ENCODE measurements at places on chromosomes 7 and 10. TPM values are rescaled to one million over a fixed set of nuclear protein-coding genes. Genes with fewer than 3 reads are reported as not detected.

Gene PTPRN2
- 4.0 TPM for total RNA-seq

Gene NAT16
- total RNA-seq = not detected

Gene GALNT17
- total RNA-seq = 8.9 TPM

Gene HOXA3
- 8.8 TPM for total RNA-seq

Gene KLHDC10
- total RNA-seq = 33.3 TPM

- H3K27ac ChIP-seq = no peak overlapping the region
- H3K36me3 ChIP-seq = no peaks in the 10 kb centered on the region
- no peak overlapping the region for H3K4me3 ChIP-seq
- H3K4me1 ChIP-seq = no peaks in the 10 kb centered on the region
- H3K27me3 ChIP-seq = no peaks in the 10 kb centered on the region
- no peak for DNase-seq
These were observed 196.1 kb downstream of the NSUN6 start for GRCh38 chr10:18455086-18455884.

DNA sequence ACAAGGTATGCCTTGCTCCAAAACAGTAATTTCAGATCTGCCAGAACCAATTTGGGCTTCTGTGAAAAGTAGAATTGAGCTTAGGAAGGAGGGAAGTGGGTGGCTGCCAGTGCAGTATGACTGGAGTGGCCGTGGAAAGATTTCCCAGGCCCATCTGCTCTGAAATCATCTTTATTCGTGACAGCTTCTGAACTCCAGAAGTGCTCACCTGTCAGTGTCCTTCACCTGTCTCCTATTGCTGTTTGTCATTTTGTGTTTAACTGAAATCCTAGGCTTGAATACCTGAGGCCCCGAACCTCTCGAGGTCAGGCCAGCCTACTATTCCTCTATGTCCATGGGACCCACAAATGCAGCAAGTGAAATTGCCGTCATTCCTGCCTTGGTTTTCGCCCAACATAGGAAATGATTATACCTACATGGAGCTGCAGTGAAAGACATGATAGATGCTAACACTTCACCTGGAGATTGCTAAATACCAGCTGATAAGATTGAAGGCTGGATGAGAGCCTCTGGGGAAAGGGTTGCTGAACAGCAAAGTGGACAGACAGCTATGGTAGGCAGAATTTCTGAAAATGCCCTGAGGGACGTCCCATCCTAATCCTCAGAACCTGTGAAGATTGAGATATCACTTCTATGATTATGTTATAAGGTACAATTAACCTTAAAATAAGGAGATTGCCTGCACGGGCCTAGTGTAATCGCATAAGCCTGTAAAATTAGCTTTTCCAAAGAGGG lies 82.1 kb downstream of the C1GALT1 start:
- H3K4me1 ChIP-seq = no peaks in the 10 kb centered on the region
- H3K27ac ChIP-seq = no peak overlapping the region
- no peaks in the 10 kb centered on the region for H3K36me3 ChIP-seq
- DNase-seq = no peak
- H3K27me3 ChIP-seq = no peaks in the 10 kb centered on the region

DNA sequence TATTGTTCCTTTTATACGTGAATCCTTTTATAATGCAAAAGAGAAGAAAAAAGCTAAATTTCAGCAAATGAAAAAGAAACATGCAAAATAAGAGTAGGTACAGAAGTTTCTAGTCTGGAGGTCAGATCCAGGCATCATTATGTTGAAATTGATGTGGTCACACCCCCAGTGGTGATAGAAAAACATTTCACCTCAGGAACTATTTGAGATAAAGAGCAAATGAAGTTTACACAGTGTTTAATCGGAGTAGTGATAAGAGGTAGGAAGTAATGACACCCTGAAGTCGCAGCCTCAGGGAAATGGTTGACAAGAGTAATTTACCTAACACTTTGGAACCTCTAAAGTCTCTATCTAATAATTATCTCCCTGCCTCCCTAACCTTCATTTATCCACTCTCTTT lies 536.0 kb upstream of the STEAP1 start:
- no peak overlapping the region for H3K27ac ChIP-seq
- no peak overlapping the region for H3K4me3 ChIP-seq
- no peak for DNase-seq
- H3K27me3 ChIP-seq = no peaks in the 10 kb centered on the region
- H3K36me3 ChIP-seq = no peaks in the 10 kb centered on the region

GRCh38 chr10:62388328-62388727 lies 14.2 kb downstream of the ZNF365 start:
- no peaks in the 10 kb centered on the region for H3K27me3 ChIP-seq
- H3K36me3 ChIP-seq = no peaks in the 10 kb centered on the region
- DNase-seq = no peak
- H3K4me3 ChIP-seq = no peak overlapping the region
- H3K27ac ChIP-seq = no peak overlapping the region
- no peaks in the 10 kb centered on the region for H3K4me1 ChIP-seq

- no peak for DNase-seq
- H3K27me3 ChIP-seq = no peaks in the 10 kb centered on the region
- no peaks in the 10 kb centered on the region for H3K4me1 ChIP-seq
These were observed 417.1 kb upstream of the KLF6 start for GRCh38 chr10:4201866-4202825.

GRCh38 chr7:134698481-134698880 lies 51.8 kb downstream of the BPGM start:
- H3K4me3 ChIP-seq = no peak overlapping the region
- H3K27ac ChIP-seq = no peak overlapping the region
- no peaks in the 10 kb centered on the region for H3K4me1 ChIP-seq

DNA sequence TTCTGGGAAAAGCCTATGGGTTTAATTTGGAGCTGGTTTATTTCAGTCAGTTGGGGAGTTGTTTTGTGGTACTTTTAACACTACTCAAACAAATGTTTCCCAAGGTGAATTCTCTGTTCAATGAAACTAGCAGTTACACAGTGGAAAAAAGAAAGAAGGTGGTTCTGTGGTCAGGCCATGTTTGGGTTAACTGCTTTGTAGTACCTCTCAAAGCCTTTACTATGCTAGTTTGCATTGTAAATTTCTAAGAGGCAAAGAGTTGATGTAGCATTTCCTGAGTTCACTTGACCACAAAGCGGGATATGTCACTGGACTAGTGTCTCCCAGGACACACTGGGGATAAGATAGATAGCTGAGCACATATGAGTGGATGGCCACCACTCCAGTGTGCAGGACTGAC lies 145.4 kb downstream of the KIF20B start:
- H3K27ac ChIP-seq = no peak overlapping the region
- no peak for DNase-seq
- H3K36me3 ChIP-seq = no peaks in the 10 kb centered on the region

DNA sequence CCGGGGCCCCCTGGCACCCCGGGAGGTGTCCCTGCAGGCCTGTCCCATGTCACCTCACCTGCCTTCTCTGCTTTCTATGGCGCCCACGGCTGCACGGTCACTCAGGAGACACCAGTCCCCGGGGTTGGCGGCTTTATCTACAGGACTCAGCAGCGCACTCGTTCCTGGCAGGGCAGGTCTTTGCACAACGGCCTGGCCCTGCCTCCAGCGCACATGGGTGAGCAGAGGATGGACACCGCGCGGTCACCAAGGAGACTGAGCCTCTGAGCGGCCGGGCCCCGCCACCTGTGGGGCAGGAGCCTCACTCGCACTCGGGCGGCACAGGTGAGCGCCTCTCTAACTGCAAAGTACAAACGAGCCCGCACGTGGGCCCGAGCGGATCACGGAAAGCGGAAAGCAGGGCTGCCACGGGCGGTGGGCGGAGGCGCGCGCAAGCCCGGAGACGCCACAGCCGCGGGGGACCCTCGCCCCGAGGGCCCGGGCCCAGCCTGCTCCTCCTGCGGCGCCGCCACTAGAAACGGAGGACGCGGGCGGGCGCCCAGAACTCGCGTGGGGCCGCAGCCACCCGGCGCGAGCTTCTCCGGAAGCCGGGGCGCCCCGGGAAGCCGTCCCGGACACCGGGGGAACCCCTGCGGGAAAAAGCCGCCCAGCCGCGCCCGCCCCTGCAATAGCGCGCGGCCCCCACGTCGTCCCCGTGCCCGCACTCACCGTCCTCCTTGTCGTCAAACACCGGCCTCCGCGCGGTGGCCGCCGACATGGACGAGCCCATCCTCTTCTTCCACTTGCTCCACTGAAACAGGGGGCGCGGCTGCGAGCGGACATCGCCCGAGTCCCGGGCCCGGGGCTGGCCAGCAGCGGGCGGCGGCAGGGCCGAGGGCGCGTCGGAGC lies 642 bp downstream of the STK32C start:
- peak overlapping the region; percentile 92 for H3K4me3 ChIP-seq
- no peak for DNase-seq

- no peaks in the 10 kb centered on the region for H3K36me3 ChIP-seq
- no peak for DNase-seq
- H3K4me3 ChIP-seq = no peak overlapping the region
- no peak overlapping the region for H3K27ac ChIP-seq
These were observed 30.4 kb downstream of the LAMB4 start for GRCh38 chr7:108099713-108100112.
